ENCODE measurements at places on chromosomes 11 and 22.

DNA sequence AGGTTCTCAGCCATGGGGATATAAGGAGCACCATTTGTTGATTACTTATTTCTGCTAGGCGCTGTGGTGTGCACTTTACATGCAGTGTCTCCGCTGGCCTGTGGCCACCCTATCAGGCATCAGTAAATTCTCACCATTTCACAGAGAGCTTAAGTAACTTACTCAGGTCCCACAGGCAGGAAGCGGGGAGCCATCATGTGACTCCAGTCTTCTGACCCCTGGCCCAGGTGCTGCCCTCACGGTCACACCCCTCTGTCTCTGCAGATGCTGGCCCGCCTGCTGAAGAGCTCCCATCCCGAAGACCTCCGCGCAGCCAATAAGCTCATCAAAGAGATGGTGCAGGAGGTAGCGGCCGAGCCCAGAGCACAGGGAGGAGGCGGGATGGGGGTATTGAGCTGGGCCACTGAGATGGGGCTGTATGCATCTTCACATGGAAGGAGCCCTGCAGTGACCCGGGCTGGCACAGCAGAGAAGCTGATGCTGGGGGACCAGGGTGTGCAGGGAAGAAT lies 12.8 kb downstream of the GGA1 start:
- DNase-seq = no peak

DNA sequence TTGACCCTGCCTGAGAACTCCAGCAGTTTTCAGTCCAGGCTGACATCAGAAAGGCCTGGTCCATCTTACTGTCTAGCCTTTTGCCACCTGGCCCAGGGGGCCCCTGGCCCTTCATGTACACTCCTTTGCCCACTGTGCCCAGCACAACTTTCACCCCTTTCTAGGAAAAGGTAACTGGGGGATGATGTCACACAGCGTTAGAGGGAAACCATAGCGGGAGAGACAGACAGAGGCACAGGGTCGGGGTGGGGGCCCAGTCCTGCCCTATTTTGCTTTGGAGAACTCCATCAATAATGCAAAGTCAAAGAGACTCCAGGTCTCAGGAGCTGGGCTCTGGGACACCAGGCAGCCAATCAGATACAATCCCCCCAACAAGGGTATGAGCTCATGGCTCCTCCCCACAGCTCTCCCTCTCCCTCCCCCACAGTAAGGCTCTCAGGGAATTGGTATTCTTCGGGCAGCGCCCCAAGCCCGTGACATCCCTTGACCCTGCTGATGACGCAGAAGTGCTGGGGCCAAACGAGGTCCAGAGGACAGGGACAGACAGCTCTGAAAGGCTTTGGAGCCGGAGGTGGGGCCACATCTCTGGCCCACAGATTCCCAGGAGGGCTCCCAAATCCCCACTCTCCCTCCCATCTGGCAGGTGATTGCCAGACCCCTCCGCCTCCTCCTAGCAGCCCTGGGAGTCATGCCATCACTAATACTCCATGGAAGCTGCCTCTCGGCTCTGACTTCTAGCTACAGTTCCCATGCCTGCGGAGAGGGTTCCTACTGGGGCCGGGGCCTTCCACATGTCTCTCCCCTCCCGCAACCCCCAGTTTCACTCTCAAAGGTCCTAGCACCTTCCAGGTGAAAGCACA lies 5.9 kb downstream of the USP2 start:
- DNase-seq = no peak

- DNase-seq = no peak
These were observed 711 bp upstream of the PACSIN2 start for GRCh38 chr22:43015677-43016042.

GRCh38 chr22:19717181-19717580 lies 2.9 kb downstream of the SEPTIN5 start:
- no peak for DNase-seq

GRCh38 chr11:96062134-96062533 lies 138.2 kb upstream of the MTMR2 start:
- DNase-seq = peak; percentile 50

GRCh38 chr22:40345271-40345670 lies 1.0 kb upstream of the ADSL start:
- DNase-seq = peak; percentile 38

DNA sequence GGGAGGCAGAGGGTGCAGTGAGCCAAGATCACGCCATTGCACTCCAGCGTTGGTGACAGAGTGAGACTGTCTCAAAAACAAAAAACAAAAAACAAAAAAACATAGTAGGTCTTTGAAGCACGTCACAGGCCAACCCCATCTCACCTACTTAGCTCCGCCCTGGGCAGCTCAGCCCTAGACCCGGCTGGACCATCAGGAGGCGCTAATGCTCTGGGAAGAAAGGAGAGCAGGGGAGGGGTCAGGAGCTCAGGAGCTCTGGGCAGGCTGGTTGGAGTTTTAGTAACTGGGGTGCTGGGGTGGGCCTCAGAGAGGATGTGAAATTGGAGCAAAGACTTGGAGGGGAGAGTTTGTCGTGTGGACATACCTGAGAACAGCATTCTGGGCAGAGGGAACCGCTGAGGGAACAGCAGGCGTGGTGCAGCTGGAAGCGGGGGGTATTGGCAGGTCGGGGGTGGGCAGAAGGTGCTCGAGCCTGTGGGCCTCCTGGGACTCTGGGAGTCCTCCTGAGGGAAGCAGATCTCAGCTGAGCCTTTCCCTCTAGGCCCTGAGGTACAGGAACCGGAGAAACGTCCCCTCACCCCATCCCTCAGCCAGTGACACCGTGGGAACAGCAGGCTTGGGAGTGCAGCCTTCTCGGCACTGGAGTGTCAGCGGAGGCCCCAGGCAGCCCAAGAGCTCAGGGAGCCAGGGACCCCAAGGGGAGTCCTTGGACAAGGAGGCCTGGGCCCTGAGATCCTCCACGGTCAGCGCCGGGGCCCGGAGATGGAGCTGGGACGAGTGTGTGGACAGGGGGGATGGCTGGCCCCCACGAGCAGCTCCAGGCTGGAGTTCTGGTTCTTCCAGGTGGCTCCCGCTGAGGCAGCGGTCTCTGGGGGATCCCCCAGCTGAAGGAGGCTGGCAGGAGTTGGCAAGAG lies 2.2 kb upstream of the RPS6KA4 start:
- DNase-seq = no peak

DNA sequence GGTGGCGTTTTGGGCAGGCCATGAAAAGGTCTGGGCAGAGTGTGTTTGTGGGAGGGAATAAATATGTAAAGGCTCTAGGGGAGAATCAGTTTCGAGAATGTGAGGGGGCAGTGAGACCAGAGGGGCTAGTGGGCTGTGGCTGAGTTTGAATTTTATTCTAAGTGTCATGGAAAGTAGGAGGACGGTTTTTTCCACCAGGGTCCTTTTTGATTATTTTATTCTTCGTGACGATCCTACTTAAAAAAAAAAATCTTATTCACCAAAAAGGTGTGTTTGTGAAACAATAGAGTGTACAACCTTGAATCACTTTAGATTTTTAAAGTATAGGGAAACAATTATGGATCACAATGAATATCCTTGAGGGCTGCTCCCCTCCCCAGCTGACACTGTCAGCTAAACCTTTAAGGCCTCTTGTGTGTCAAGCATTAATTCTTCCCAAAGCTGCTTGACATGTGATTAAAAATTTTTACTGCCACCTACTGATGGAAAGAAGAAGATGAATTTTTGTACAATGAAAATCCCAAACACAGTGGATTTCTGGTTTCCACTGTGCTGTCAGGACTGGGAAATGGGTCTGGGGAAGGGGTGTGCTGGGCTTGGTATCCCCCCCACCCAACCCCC lies 107.5 kb upstream of the OR4B1 start:
- DNase-seq = peak; percentile 63

DNA sequence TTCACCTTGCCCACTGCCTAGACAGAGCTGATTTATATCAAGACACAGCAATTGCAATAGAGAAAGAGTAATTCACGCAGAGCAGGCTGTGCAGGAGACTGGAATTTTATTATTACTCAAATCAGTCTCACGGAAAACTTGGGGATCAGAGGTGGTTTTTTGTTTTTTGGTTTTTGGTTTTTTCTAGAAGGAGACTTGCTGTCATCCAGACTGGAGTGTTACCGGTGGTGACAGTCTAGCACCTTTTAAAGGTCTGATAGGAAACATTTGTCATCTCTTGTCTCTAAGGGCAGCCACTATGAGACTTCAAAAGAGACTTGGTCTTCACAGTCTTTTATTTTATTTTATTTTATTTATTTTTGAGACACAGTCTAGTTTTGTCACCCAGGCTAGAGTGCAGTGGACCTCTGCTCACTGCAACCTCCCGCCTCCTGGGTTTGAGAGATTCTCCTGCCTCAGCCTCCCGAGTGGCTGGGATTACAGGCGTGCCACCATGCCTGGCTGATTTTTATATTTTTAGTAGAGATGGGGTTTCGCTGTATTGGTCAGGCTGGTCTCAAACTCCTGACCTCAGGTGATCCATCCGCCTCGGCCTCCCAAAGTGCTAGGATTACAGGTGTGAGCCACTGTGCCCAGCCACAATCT lies 19.1 kb downstream of the APOBEC3H start:
- DNase-seq = no peak

DNA sequence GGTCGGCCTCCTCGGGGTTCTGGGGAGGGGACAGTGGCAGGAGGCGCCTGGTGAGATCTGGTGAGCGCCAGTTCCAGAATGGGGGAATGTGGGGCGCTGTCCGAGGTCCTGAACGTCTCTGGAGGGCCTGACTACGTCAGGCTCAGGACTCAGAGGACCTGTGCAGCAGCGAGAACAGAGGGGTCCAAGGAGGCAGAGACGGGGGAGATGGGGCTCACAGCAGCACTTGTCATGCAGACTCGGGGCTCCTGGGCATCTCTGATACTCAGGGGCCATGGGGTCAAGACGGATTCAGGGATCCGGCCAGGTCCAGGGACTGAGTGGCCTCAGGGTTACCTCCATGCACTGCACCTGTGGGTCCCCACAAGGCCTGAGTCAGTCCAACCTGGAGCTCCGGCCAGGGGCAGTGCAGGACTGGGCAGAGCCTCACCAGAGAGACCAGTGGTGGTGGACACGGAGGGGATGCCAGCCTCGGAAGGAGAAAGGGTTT lies 92.2 kb downstream of the BRD1 start:
- peak; percentile 46 for DNase-seq

- no peak for DNase-seq
These were observed 1.6 kb downstream of the SPON1 start for GRCh38 chr11:13963949-13964770.

DNA sequence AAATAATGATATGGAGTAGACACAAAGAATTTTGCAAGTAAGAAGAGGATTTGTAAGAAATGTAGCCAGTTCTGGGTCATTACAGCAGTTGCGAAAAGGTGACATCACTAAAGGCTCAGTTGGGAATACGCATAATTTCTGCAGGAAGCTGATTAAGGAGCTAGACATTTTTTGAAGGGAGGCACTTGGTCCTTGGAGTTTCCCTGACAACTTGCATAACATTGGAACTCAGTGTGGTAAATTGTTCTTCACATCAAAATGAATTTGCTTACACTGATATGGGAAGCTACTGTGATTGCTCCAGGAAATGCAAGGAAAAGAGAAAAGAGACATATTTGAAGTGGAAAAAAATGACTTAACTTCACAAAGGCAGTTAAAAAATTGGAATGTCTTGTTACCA lies 626.1 kb downstream of the NELL1 start:
- DNase-seq = no peak

GRCh38 chr11:114820621-114821020 lies 142.3 kb downstream of the NXPE2 start:
- DNase-seq = no peak

DNA sequence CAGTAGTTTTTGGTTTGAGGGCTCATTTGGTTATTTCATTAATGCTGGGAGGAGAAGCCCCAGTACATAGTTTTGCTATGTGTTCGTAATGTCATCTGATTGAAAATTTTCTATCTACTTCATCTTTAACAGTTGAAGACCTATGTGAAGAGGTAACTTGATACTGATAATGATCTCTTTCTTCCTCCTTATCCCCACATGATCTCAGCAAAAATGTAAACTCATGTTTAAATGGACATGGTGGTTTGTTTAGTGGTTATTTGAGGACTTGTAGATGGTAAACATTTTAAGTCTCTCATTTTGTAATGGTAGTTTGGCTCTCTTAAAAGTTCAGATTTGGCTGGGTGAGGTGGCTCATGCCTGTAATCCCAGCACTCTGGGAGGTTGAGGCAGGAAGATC lies 53.7 kb upstream of the SPTBN2 start:
- DNase-seq = no peak

- DNase-seq = no peak
These were observed 18.5 kb upstream of the SLC25A1 start for GRCh38 chr22:19196841-19197612.

- no peak for DNase-seq
These were observed 51.9 kb downstream of the TEAD1 start for GRCh38 chr11:12725863-12726682.

- peak; percentile 55 for DNase-seq
These were observed 697 bp downstream of the RNF169 start for GRCh38 chr11:74749127-74749964.

- no peak for DNase-seq
These were observed 129.7 kb downstream of the ARHGAP42 start for GRCh38 chr11:100816823-100817222.

GRCh38 chr11:22656130-22656529 lies 10.3 kb upstream of the GAS2 start:
- DNase-seq = no peak

- DNase-seq = no peak
These were observed 140.8 kb downstream of the CCDC81 start for GRCh38 chr11:86515297-86516094.

- no peak for DNase-seq
These were observed 15.3 kb downstream of the PHF21B start for GRCh38 chr22:44994399-44995104.

DNA sequence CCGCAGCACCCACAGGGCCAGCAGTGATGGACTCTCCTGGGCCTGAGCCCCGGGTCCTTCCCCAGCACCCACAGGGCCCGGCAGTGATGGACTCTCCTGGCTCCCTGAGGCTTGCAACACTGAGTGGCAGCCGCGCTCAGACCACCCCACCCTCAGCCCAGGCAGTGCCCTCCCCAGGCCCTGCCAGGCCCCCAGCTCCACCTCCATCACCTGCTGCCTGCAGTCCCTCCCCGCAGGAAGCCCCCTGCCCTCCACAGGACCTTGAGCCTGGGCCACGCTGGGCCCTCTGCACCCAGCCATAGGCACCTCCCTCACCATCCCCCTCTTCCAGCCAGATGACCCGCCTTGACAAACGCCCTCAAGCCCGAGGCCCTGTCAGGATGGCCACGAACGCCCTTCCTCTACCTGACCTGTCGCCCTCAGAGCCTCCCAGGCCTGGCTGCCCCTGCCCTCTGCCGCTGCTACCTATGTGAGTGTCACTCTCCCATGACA lies 11.4 kb downstream of the ALG12 start:
- no peak for DNase-seq

- DNase-seq = no peak
These were observed 87.4 kb downstream of the AMBRA1 start for GRCh38 chr11:46506483-46506791.

All from MM.1S (cell line).